ENCODE measurements at places on chromosomes 5 and 9.

DNA sequence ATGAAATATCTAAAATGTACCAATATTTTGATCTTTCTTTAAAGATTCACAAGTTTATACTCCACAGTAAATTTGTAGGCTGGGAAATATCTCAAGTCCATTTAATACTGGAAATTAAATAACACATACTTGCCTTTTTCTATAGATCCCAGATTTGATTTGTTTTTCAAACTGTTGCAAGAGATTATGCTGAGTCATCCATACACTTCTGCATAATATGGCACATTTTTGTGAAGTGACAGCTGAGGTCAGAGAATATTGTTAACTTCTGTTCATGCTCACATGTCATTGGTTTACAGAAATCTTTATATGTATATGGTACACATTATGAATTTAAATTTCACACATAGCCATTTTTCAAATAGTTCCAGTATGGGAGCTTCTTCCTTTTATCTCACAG, 1066.3 kb upstream of the NUDT12 start:
- DNase-seq = no peak

GRCh38 chr5:31194892-31195555, 1.5 kb downstream of the CDH6 start:
- no peak for DNase-seq

DNA sequence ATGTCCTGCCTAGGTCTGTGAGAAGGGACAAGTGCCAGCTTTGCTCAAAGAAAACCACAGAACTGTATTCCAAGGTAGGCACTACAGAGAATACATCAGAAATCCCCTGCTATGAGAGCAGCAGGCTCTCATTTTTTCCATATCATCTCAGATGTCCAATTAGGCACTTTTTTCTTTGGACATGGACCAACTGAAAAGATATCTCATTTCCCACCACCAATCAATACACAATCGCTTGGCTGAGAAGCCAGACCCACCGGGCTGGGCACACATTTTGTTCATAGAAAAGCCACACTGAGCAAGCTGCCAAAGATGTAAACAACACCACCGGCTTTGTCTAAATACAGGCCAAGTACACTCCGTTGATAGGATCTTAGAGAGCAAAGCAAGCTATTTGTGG, 25.9 kb downstream of the STOM start:
- DNase-seq = no peak

DNA sequence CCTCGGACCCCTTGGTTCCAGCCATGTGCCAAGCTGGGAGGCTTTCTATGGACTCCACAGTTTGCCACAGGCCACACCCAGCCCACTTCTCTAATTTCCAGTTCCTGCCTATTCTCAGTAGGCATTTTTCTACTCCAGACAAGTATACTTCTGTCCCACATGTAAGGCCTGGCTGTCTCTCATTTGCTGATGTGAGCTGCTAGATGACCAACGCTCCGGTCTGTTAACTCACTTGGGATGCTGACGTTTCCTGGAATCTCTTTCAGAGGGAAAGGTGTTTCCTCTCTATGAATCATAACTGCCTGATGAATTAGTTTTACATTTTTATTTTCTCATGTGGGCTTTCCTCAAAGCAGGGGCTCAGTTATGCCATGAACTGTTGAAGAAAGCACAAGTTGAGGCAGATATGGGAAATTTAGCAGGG, 36.3 kb downstream of the ERGIC1 start:
- DNase-seq = no peak

DNA sequence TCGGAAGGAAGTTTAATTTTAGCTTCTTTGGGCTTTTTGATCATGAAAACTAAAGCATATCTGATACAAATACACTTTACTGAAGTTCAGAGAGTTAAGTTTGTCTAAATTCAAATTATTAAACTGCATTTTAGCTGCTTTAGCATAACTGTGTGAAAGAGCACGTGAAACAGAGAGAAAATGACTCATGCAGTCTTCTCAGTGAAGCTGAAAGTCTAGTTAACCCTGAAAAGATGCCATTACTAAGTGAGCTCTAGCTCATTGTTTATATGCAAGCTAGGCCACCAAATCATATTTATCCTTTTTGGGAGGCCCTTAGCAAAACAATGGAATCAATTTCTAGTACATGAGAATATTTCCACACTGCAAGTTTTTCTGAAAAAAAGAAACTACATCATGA, 27.6 kb downstream of the TPD52L3 start:
- no peak for DNase-seq

- no peak for DNase-seq
Observed at GRCh38 chr5:164097749-164098148, 592.3 kb downstream of the MAT2B start.

DNA sequence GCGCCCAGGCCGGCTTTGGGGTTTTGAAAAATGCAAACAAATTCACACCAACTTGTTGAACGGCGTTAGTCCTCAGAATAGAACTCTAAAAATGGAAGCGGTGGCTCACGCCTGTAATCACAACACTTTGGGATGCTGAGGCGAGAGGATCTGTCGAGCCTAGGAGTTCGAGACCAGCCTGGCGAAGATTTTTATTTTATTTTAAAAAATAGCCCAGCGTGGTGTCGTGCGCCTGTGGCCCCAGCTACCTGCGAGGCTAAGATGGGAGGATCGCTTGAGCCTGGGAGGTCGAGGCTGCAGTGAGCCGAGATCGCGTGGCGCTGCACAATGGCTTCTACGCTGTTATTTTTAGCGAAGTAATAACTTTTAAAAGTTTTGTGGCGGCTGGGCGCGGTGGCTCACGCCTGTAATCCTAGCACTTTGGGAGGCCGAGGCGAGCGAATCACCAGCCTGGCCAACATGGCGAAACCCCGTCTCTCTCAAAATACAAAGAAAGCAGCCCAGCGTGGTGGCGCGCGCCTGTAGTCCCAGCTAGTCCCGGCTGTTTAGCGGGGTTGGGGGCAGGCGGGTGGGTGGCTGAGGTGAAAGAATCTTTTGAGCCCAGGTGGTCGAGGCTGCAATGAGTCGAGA, 694 bp upstream of the PLIN2 start:
- peak; percentile 68 for DNase-seq

GRCh38 chr9:108953983-108954574, 19.9 kb downstream of the ABITRAM start:
- no peak for DNase-seq

DNA sequence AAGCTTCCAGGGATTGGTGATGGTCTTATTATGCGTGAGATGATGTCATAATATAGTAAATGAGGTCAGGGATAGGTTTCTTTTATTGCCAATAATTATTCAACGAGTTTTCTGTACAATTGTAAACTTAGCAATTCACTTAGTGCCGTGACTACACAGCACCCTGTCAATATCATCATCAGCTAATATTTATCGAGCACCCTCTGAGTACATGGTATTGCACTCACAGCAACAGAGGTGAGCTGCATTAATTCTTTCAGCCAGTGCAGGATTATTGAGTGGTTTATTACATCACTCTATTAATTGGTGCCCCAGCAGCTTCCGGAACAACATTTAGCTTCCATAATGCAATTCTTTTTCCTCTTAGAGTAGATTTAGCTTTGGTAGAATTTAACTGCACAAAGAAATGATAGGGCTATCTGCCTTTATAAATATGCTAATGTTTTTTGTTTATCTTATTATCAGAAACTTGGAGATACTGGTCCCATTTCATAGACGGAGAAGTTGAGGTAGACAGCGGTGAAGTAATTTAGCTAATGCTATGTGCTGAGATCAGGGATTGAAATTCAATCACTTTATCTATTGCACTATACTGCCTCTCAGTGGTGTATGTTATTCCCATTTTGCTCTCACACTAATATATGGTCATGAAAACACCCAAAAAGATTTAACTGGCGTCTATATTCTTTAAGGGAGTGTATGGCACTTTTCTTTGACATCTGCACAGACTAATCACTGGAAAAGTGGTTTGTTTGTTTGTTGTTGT, 726.1 kb upstream of the WWC1 start:
- no peak for DNase-seq
